Body of pancreas (tissue), 4 donors: ENCODE measurements at places on chromosomes 1 and 21.

- no peak for DNase-seq
Measured at GRCh38 chr1:85933961-85934360, 222.6 kb downstream of the COL24A1 start.

- no peak for DNase-seq
Measured at GRCh38 chr1:208189183-208189582, 55.0 kb downstream of the PLXNA2 start.

DNA sequence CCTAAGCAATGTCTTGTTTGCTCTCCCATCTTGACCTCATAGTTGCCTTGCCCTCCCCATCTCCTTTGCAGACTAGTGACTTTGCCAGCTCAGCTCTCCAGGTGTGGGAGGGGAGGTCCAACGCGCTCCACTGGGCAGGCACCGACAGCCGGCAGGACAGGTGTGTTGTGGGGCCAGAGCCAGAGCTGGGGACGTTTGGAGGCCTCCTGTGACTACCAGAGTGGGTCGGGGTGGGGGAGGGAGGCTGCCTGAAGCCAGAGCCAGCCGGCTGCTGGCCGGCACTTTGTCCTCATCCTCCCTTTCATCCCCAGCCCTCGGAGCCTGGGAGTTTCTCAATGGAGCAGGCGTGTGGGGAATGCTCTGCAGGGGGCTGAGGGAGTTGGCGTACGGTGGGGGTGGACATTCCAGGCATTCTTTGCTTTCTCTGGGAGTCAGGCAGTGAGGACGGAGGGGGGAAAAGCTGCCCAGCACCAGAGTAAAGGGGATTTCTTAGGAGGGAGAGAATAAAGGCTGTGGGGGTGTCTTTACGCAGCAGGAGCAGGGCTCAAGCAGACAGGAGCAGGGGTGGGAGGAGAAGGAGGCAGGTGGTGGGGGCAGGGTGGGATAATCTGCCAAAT, 20.2 kb downstream of the NUAK2 start:
- DNase-seq = peak; percentile 97

DNA sequence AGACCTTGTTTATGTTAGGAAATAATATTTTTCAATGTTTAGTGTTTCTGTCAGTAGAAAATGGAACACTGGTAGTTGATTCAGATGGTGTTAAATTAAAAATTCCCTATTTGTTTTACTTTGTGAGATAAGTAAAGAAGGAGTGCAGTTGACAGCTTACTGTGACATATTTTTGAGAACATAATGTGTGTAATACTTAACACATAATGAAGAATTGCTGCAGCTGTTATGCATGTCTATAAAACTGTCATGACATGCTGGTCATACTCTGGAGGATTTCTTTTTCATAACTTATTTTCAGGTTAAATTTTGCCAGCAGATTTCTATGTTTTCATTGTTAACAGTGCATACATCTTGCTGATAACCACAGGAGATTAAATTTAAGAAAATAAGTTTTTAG, 296.1 kb downstream of the CTH start:
- DNase-seq = no peak

DNA sequence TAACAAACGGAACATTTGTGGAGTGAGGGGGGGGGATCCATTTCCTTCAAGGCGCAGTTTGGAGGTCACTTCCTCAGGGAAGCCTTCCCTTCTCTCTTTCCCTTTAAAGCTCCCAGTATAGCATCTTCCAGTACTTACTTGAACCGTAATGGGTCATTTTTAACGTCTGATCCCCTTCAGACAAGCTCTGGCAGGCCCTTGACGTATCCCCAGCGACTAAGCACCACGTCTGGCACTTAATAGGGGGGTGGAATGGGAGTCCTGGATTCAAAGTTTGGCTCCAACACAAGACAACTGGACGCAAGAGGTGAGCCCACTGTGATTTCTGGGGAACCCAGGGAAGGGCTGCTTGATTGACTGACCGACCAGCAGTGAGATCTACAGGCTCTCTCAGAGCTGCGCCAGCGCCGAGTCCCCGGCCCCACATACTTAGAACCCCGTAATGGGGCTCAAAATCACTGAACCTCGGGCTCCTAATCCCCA, 441 bp downstream of the YARS1 start:
- DNase-seq = peak; percentile 15

- DNase-seq = no peak
Measured at GRCh38 chr1:205373022-205373797, 16.5 kb upstream of the KLHDC8A start.

DNA sequence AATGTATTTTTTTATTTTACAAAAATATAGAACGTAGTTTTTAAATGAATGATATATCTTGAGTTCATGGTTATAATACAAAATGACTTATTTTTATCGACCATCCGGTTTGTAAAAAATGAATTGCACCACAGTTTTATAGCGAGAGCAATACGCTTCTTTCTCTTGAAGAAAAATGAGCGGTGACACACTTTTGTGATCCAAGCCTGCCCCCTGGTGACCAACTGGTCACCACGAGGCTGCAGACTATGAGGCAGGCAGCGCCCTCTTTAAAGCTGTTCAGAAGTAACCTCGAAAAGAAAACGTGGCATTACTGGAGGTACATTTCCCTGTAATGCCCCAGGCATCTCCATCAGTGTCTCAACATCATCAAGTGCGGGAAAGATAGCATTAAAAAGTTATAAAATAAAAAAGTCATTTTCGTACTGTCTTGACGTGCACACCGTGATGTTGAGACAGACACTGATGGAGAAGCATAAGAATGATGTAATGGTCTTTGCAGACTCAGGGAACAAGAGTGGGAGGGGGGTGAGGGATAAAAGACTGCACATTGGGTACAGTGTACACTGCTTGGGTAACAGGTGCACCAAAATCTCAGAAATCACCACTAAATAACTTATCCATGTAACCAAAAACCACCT, 734.2 kb upstream of the ADAMTS5 start:
- DNase-seq = peak; percentile 86

DNA sequence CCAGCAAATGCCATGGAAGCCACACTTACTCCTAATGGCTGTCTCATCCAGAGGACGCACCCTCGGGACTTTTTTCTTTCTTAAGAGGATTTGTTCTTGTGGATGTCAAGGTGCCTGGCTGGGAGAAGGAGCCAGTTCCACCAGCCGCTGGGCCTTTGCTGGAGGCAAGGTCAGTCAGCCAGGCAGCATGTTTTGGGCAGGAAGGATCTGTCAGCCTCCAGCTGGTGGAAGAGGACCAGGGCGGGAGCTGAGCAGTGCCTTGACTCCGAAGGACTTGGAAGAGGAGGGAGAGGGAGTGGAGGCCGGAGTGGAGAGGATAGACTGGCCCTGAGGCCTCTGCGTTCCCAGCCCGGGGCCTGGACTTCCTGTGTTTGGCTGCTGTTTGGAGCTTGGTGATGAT, 5.7 kb downstream of the IGSF5 start:
- no peak for DNase-seq

- DNase-seq = no peak
Measured at GRCh38 chr1:170700842-170701615, 37.1 kb downstream of the PRRX1 start.

DNA sequence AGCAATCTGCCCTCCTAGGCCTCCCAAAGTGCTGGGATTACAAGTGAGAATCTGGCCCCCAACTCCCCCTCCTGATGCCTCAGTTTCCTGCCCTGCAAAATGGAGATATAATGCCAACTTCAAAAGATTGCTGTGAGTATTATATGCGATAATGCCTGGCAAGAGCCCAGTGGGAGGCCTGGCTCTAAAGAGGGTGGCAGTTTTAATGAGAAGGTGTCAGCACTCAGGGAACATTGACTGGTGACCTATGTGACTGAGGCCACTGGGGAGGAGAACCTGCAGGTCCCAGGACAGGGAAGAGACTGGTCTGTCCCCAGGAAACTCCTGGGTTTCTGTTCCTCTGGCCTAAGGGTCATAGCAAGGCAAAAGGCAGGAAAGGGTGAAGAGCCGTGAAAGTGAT, 11.0 kb downstream of the HSPG2 start:
- no peak for DNase-seq

DNA sequence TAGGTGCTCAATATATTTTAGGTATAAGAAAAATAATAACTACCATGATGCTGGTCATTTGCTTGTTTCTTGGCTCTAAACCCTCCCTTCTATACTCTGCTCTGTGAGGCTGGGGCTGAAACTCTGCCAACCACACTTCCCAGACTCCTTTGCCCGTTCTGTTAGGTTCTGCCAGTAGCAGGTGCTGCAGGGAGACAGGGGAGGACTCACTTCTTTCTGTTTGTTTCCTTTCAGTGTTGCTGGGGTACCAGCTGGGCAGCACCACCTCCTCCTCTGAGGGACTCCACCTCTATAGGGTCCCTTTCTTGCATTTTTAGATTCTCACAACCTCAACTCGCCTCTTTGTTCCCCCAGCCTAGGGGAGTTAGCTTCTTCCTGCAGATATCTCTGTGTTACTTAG, 17.0 kb upstream of the SH2D2A start:
- DNase-seq = no peak

DNA sequence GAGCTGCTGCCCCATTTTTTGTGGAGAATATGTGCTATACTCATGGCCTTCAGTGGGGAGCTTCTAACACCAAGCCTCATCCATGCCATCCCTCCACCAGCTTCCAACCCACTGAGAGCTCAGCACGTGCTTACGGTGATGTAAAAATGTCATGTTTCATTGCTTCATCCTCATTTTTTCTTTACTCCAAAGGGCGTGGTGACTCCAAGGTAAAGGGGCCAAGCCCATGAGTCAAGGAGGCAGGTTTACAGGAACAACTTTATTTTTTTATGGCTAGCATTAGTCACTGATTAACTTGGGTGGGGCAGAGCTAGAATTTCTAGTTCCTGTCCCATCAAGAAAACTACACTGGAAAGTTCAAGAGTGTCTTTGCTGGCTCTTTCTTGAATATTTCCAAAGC, at the start of gene C1orf226:
Gene C1orf226 (plus strand): TSS at position 346 of the 400 bp plus-strand sequence. CDS start 174 bp downstream, outside the sequence.
- no peak for DNase-seq

DNA sequence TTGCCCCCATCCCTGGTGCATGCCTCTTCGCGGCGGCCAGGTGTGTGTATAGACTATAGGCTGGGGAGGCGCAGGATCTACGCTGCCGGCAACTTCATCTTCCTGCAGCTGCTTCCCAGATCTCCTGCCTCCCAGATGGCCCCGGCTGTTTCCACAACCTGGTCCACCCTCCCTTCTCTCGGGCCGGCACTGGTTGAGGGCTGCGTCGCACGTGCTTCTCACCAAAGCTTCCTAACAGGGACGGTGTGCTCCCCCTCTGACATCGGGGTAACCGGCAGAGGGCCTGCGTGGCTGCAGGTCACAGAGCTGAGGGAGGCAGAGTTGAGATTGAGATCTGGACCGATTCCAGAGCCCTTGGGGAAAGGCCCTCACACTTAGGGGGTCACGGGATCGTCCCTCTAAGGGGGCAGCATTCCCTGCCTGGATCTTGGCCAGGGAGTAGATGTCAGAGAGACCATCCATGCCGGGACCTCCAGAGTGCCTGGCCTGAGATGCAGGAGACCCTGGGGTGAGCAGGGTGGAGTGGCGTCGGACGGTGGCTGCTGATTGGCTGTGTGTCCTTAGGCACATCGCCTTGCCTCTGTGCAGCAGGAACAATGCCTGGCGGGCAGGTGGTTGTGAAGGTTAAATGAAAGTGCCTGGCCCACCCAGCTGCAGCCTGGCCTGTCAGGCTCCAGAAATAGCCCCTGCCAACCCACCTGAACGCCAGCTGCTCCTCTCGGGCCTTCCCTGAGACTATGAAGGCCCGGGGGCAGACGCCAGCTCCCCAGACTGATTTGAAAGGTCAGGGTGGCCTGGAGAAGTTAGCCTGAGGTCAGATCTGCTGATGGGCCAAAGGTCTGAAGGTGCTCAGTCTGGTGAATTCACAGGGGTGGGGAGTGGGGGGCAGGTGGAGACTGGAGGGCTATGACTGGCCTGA, 6.1 kb upstream of the MASP2 start:
- DNase-seq = peak; percentile 46

DNA sequence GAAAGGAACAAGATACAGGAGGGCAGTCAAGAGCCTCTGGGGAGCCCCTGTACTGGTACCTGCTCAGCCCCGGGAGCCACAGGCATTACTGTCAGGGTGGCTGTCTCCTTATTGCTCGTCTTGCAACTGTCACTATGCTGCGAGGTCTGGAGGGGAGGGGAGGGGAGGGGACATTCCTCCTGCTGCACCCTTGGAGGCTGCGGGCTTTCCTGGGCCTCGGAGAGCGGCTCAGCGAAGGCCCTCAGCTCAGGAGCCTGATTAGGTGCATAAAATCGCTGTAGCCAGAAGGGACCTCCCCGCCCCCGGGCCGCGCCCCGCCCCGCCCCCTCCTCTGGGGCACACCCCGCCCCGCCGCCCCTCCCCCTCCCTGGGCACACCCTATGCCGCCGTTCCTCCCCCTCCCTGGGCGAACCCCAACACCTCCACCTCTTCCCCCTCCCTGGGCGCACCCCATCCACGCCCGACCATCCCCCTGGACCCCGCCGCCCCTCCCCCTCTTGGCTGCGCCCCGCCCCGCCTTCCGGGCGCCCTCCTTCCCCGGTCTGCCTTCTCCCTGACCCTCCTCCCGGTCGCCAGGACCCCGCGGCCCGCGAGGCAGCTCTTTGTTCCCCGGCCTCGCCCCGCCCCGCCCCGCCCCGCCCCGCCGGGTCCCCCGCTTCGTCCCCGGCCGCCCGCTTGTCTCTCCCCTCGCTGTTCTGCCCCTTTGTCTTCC, 35.5 kb downstream of the CACHD1 start:
- peak; percentile 61 for DNase-seq

DNA sequence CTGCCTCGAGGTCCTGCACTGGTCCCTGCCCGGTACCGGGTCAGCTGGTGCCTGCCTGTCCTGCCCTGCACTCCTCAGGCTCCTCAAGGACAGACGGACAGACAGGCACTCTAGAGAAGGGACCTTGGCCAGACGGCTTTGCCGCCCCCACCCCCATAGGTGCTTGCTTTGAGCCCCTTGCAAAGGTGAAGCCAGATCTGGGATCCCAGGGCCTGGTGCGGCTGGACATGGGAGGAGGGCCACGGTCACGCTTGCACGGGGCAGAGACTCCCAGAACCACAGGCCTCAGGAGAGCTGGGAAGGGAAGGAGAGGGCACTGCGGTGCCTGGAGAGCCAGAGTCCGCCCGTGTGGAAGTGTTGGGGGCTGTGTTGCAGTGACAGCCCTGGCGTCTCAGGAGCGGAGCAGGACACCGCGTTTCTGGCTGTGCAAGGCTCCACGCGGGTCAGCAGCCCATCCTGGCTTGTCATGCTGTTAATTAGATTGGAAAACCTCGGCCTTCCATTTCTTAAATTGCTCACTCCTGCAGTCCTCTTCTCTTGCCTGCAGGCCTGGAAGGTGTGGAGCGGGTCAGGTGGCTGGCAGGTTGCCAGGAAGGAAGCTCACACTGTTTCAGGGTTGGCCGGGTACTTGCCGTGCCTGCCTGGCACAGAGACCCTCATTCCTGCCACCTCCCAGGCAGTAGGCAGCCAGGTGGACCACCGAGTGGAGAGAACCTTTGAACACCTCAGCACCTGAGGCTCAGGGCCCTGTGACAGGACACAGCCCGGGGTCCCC, 16.3 kb downstream of the COL18A1 start:
- DNase-seq = peak; percentile 59

- peak; percentile 25 for DNase-seq
Measured at GRCh38 chr1:183699616-183700160, 46.6 kb upstream of the APOBEC4 start.

- DNase-seq = no peak
Measured at GRCh38 chr21:45499970-45500577, 42.2 kb downstream of the SLC19A1 start.

- no peak for DNase-seq
Measured at GRCh38 chr1:28456078-28456477, 49.8 kb upstream of the RCC1 start.

GRCh38 chr1:157488156-157488555, 64.2 kb downstream of the FCRL5 start:
- DNase-seq = no peak
